ENCODE measurements at places on chromosomes 11 and 22.

DNA sequence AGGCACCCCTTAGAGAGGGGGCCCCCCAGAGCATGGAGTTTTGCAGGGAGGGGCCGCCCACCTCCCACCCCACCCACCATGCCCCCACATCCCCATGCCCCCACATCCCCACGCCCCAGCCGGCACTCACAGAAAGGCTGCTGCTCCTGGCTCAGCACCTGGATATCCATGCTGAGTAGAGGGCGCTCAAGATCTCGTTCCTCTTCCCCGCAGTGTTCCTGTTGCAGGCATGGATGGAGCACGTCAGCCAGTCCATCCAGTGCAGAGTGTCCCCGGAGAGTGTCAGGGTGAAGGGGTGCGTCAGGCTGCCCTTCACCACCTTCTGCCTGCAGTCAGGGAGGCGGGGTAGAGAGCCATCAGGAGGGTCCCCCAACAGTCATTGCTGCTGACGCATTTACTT is 156.2 kb downstream of the CRYBB2 start:
- DNase-seq = no peak

GRCh38 chr22:46578824-46579561 is 41.2 kb upstream of the GRAMD4 start:
- DNase-seq = no peak

- no peak for DNase-seq
These were observed 15.8 kb downstream of the C11orf71 start for GRCh38 chr11:114384487-114384886.

DNA sequence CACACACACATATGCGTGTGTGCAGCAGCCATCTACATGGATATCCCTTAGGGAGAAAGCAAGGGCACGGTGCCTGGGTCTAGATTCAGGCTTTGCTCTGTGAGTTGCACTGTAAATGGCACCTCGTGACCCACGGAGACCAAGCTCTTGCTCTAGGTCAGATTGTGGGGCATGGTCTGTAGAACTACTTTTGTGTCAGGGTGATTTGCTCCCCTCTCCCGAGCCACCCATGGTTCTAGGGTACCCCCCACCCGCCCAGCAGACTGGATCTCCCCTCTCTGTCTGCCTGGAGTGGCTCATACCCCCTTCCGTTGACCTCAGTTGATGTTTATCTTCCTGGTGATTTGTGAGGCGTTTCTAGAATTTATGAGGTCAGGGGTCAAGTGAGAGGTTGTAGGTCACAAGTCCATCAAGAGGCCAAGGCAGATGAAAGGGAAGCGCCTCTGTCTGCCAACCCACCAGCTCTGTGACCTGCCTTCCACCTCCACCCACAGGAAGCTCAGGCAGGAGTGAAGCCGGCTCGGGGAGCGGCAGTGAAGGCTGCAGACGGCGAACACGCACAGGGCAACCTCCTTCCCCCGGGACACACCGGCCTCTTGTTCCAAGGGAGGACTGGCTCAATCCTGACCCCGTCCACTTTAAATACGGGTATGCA is 76.2 kb upstream of the TTLL12 start:
- no peak for DNase-seq

GRCh38 chr22:28246397-28246796 is 327.3 kb upstream of the PITPNB start:
- peak; percentile 30 for DNase-seq

DNA sequence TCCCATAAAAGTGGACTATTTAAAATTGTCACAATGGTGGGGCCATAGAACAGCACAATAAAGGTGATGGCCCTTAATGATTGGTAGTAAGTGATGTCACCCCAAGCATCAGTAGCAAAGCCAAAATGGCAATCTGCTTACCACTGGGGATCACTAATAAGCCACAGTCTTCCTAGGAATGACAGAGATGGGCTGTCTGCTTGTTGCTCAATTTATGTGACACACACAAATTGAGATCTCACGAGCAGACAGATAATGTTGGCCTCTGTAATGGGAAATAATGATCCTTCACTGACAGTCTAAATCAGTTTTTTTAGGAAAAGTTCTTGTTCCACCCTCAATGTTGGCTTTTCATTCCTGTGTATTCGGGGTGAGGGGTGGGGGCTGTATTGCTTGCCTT is 515.1 kb downstream of the BRD1 start:
- no peak for DNase-seq

GRCh38 chr22:47807506-47807905 is 1045.1 kb downstream of the TBC1D22A start:
- no peak for DNase-seq

GRCh38 chr11:63567044-63567840 is 4.1 kb upstream of the PLAAT2 start:
- DNase-seq = peak; percentile 90

- DNase-seq = peak; percentile 65
These were observed 27.0 kb upstream of the CCDC89 start for GRCh38 chr11:85712953-85713352.

DNA sequence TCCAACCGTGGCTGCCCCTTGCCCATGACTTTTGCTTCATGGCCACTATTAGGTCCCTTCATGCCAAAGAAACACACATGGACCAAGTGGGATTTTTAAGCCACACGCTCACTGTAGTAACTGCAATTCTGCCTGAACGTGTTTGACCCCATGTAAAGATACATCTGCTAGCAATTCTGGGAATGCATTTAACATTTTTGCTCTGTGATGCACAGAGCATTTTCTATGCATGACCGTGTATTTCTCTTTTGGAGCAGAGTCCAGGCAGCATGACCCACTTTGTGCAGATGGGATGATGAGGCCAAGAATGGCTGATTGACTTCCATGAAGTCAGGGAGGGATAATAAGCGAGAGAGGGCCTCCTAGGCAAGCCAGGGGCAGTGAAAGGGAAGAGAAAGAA is 108.5 kb downstream of the TP53I11 start:
- DNase-seq = peak; percentile 83

GRCh38 chr11:84608837-84609196 is 1018.3 kb downstream of the DLG2 start:
- DNase-seq = no peak

GRCh38 chr11:123454796-123455195 is 24.7 kb downstream of the GRAMD1B start:
- DNase-seq = no peak

- DNase-seq = no peak
These were observed 810.7 kb downstream of the BRD1 start for GRCh38 chr22:49016909-49017481.

DNA sequence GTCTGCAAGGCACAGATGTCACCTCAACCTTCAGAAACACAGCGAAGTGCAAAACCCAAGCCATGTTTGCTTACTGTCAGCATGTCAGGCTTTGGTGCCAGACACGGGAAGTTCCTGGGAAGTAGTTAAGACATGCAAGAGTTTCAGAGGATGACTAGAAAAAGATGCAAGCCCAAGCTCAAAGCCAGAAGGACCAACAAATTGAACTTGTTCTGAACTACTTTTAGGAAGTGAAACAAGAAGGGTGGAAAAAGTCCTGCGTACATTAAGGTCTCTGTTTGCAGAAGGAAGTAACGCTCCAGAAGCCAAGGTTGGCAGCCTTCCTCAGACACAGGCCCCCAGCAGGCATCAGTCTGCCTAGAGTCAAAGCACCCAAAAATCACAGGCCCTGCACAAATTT is 2.6 kb downstream of the AP1B1 start:
- no peak for DNase-seq

- no peak for DNase-seq
These were observed 85.5 kb downstream of the ETS1 start for GRCh38 chr11:128501632-128502549.

GRCh38 chr11:46896719-46897406 is 21.5 kb downstream of the LRP4 start:
- peak; percentile 69 for DNase-seq

- DNase-seq = no peak
These were observed 84.6 kb downstream of the MYEOV start for GRCh38 chr11:69378303-69379141.

- no peak for DNase-seq
These were observed 816.4 kb upstream of the ANO3 start for GRCh38 chr11:25515576-25515975.

DNA sequence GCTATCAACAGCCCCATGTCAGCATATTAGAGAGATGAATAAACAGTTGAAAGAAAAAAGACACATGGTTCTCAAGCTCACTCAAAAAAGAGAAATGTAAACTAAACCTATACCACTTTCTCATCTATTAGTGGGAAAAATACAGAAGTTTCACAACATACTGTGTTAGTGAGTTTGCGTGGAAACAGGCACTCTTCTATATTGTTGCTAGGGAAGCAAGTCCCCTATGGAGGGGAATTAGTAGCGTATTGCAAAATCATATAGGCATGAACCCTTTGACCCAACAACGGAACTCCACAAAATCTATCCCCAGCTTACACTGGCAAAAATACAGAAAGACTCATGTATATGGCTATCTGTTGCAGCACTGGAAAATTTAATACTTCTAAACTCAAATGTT is 14.2 kb upstream of the RFPL2 start:
- no peak for DNase-seq

DNA sequence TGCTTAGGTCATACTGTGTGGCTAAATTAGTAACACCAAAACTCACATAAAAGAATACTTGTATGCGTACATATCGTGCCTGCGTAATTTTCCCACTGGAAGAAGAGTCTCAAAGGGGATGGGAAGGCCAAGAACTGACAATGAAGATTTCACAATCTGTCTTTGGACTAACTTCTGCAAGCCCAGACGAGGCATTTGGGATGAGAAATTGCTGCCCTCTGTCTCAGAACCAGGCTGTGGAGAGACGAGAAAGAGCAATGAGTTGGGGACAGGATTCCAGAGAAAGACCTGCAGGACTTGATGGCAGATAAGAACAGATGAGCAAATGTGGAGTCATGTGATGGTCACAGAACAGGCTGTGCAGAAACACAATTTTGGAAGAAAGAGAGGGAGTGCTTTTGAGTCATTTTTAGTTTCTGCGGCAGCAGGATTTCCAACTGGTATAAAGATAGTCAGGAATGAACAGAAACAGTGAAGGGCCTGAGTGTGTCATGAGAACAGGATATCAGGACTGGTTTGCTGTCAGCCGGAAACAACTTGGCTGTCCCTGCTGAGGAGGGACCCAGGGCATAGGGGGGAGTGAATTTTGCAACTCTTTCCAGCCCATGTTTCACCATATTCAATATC is 82.7 kb upstream of the CTSC start:
- DNase-seq = no peak

All from ACHN (cell line).